ENCODE measurements at places on chromosomes 1 and 21. TPM values are rescaled to one million over a fixed set of nuclear protein-coding genes. Genes with fewer than 3 reads are reported as not detected.
A peak's percentile ranks its signal among the peaks of the same experiment; 100 is the strongest.

KRTAP20-1 gene
- not detected for total RNA-seq

GBP6 gene
- not detected for total RNA-seq

MAP3K7CL gene
- total RNA-seq: 3.3 TPM

S100A7 gene
- not detected for total RNA-seq

LMX1A gene
- total RNA-seq: not detected

FMOD gene
- 4.0 TPM for total RNA-seq

SPRR2E gene
- not detected for total RNA-seq

NCSTN gene
- total RNA-seq: 72.4 TPM

AGBL4 gene
- total RNA-seq: not detected

- DNase-seq: no peak
These were observed 54.2 kb downstream of the PDE4B start for GRCh38 chr1:65846866-65847265.

- DNase-seq: no peak
These were observed 2.1 kb downstream of the PEX19 start for GRCh38 chr1:160282807-160283206.

DNA sequence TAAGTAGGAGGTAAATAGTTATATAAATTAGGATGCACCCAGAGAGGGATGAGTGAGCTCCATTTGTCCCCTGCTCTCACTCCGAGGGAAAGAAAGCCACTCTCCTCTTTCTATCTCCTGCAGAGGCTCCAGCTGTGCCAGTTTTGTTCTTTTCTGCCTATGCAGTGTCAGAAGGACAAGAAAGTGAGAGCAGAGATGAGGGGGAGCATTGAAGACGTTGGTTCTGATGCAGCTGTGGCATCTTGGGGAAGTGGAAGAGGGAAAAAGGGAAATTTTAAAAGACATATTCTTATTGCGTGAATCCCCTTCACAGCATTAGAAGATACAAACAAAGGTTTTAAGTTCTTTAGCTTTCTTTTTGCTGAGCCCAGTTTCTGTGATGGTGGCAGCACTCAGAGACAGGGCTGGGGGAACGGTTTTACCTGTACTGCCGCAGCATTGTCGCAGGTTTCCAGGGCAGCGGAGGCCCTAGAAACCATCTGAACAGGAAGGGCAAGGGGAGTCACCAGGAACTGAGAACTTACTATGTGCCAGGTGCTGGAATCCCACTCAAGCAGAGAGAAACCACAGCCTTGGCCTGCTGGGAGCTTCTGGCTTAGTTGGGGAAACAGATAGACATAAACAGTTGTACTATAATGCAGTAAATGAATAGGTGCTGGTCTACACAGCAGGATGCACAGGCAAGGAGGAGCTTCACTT is 44.9 kb upstream of the USP24 start:
- DNase-seq: no peak

DNA sequence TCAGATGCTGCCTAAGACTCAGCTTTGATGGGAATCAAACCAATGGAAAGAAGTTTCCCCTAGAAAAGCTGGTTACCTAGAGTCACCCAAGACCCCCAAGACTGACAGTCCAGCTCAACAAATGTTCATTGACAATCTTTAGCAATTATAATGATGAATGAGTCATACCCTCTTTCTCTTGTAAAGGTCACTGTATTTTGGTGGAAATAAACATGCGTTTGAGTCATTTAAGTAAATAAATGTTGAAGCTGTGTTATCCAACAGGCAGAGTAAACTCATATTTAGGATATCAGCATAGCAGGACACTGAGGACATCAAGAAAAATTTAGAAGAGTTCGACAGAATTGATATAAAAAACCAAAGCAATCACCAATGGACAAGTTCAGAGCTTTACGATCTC is 295.9 kb downstream of the RGS7 start:
- DNase-seq: no peak

GRCh38 chr1:213366141-213366831 is 315.2 kb downstream of the RPS6KC1 start:
- no peak for DNase-seq

DNA sequence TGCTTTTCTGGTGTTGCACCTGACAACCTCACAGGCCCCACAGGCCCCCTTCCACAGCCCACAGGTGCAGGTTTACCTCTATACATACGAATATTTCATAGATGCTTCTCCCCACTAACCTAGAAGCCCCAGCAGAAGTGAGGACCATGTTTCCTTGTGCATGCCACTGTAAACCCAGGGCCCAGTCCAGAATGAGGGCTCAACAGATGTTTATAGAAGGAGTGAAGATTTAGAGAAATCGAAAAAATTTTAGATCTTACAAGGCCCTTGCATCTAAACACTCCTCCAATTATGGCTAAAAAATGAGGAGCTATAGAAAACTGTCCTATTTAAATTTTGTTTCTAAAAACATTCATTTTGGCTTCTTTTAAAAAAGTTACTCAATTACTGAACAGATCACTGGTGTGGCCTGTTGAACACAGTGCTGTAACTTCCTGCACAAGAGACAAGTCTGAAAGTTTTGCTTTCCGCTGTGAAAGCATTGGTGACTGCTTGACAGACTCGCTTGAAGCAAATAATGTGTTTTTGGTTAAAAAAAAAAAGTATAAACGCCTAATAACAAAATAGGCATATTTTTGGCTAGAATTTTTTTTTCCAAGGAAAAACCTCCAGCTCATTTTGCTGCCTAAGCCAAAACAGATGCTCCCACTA is 1.2 kb downstream of the ABCB10 start:
- no peak for DNase-seq

GRCh38 chr1:36864182-36864822 is 170.0 kb downstream of the GRIK3 start:
- no peak for DNase-seq

GRCh38 chr1:18464665-18465050 is 16.1 kb upstream of the KLHDC7A start:
- DNase-seq: no peak

DNA sequence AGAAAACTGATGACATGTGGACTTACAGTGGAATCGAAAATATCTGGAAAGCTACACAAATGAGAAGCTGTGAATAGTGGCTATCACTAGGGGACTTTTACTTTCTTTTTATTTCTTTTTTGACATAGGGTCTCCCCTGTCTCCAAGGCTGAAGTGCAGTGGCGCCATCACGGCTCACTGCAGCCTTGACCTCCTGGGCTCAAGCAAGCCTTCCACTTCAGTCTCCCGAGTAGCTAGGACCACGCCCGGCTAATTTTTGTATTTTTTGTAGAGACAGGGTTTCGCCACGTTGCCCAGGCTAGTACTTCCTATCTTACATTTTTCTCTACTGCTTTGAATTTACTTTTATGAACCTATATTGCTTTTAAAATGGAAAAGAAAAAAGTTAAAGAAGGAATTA is 10.5 kb downstream of the TMEM35B start:
- no peak for DNase-seq

DNA sequence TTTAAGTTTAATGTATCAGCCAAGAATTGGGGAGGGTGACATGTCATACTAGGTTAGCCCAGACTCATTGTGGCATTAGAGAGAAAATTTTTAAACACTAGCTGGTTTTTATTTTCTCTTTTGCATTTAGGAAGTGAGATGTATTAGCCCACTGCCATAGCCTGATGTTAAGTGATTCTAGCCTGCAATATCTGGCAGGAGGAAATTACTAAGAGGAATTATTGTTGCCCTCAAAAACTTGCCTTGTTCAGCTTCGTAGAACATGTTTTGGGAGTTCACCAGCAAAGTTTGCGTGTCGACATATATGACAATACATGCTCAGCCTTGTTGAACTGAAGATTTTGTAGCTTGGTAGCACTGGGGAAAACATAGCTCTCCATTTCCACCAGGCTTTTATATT is 12.5 kb downstream of the ADAM30 start:
- no peak for DNase-seq

GRCh38 chr1:94113589-94114226 is 7.2 kb downstream of the ABCA4 start:
- DNase-seq: no peak

DNA sequence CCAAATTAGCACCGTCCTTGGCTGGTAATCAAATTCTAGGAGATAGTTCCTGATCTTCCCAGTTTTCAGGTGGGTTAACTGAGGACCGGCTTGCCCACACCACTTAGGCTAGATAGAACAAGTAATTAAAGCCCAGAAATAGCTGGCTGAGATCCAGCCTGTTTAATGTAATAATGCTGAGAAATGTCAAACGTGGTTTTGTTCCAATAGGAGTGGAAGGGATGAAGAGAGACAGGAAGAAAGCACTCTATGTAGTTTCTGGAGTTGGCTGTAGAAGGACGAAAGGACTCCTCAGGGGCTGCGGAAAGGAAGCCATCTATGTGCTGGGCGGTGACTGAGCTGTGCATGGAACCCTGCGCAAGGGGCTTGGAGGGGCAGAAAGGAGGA is 18.6 kb downstream of the NAV1 start:
- no peak for DNase-seq

DNA sequence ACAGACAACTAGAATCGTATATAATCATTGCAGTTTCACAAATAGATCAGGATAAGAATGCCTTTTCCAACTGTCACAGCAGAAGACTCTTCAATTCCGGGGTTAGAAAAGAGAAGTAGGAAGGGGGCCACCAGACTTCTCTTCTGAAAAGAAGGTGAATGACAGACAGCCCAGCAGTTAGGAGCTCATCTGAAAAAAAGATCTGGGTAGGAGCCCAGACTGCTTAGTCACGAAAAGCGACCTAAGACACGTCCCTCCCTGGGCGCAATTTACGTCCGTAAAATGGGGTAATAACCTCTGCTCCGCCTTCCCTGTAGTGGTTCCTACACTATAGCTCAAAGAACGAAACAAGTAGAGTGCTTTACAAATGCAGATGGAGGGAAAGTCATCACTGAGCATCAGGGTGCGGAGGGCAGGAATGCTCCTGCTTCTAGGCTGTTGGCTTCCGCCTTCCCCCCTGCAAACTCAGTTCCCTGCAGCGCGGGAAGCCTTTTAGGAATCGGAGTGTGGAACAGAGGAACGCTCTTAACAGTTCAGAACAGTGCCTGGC is 582 bp downstream of the ORC1 start:
- peak; percentile 73 for DNase-seq

DNA sequence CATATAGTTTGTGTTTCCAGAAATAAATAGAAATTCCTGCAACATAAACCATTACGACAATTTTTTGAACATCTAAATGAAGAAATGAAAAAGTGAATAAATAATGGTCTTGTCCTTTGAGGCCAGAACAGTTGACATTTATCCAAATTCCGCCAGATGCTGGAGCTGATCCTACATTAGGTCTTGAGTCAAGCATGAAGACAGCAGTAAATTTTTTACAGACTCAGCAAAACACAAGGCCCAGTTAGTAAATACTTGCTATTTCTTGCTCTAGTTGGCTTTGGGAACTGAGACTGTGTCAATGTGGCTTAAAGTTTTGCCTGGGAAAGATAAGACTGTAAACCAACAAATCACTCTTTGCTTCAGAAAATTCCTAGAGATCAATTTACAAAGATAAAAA is 540.1 kb upstream of the RGS18 start:
- DNase-seq: no peak

GRCh38 chr1:83717785-83718184 is 281.1 kb downstream of the TTLL7 start:
- DNase-seq: no peak

DNA sequence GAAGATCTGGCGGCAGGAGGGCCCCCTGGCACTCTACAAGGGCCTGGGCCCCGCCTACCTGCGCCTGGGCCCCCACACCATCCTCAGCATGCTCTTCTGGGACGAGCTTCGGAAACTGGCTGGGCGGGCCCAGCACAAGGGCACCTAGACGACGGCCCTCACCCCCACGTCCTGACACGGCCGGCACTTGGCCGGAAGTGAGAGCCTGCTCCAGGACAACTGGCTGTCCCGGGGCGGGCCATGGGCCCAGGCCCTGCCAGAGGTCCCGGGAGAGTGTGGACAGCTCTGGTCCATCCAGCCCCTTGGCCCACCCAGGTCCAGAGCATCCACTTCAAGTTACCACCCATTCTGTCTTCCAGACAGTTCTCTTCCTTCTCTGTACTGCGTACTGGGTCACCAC is 3.0 kb upstream of the TMEM82 start:
- no peak for DNase-seq

GRCh38 chr1:24084050-24084449 is 27.9 kb downstream of the MYOM3 start:
- DNase-seq: no peak

- DNase-seq: peak; percentile 71
These were observed at the start of gene AIM2 for GRCh38 chr1:159076438-159077119. Gene AIM2, minus strand, starts transcription at chr1:159076766. Its CDS starts 3,267 bp downstream, at chr1:159073499.

DNA sequence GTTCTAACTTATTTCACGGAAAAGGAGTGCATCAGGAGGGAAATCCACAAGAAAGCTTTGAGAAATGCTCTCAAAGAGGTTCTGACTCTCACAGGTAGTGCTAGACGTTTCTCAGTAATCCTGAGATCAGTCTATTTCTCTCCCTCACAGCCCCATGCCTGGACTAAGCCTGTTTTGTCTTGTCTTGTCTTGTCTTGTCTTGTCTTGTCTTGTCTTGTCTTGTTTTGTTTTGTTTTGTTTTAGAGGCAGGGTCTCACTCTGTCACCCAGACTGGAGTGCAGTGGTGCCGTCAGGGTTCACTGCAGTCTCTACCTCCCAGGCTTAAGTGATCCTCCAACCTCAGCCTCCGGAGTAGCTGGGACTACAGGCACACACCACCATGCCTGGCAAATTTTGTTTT is 133.3 kb upstream of the SGIP1 start:
- no peak for DNase-seq

DNA sequence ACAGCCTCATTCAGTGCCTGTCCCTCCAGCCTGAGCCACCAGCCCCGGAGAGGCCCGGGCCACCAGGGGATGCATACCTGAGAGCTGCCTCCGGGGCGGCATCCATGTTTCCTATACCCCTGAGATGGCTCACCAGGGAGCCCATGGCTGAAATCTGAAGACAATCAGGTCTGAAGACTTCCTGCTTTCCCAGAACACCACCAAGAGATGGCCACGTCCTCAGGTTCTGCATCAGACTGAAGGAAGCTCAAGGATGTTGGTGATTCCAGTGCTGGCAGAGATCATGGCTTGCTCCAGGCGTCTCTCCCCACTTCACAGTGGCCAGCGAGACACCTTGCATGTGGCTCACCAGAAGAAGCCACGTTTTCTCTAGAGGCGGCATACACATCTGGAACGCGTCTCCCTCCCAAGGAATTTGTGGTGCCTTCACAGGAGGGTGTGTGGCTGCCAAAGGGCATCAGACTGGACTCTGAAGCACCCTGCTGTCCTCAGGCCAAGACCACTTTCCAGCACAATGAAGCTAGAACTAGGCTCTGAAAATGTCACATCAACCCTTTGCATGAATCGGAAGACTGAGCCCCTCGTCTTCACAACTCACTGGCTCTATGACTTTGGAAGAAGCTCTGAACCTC is 170.7 kb upstream of the IRF2BP2 start:
- DNase-seq: no peak

- no peak for DNase-seq
These were observed 85.6 kb downstream of the WDR4 start for GRCh38 chr21:42793774-42794173.
